NCI-H524 (cell line): ENCODE measurements at places on chromosomes 6 and 20.

GRCh38 chr20:46709459-46710152 lies at the start of gene SLC2A10:
TSS of gene SLC2A10 (plus strand) at chr20:46709649. CDS start at chr20:46709737, 88 bp downstream.
- DNase-seq = no peak

DNA sequence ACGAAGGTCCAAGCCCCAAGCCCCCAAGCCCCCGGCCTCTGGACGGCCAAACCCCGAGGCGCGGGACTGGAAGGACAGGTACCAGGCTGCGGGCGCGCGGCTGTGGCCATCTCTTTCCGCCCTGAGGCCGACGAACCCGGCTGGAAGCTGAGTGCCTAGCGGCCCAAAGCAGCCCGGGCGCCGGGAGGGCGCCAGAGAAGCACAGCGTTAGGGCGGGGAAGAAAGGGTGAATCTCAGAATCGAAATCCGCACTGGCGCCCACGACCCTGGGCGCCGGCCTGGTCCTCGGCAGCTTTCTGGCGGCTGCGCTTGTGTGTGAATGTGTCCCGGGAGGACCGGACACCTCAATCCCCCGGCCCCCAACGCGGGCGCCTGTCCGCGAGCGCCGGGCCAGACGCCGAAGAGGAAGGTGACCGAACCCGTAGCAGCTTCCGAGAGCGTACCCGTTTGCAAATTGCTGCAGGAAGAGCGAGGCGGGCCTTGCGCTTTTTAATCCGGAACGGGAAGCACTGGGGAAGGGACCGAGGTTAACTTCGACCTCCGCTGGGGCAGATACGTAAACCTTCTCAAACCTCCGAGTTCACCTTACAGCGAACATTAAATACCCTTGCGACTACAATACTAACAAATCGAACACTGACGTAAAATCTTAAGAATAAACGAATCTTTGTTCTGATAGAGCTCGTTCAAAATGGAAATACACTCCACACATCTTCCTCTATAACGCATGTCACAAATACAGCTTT lies 2.9 kb downstream of the NRN1 start:
- DNase-seq = peak; percentile 66

GRCh38 chr6:39137245-39137644 lies 22.3 kb upstream of the SAYSD1 start:
- DNase-seq = no peak

DNA sequence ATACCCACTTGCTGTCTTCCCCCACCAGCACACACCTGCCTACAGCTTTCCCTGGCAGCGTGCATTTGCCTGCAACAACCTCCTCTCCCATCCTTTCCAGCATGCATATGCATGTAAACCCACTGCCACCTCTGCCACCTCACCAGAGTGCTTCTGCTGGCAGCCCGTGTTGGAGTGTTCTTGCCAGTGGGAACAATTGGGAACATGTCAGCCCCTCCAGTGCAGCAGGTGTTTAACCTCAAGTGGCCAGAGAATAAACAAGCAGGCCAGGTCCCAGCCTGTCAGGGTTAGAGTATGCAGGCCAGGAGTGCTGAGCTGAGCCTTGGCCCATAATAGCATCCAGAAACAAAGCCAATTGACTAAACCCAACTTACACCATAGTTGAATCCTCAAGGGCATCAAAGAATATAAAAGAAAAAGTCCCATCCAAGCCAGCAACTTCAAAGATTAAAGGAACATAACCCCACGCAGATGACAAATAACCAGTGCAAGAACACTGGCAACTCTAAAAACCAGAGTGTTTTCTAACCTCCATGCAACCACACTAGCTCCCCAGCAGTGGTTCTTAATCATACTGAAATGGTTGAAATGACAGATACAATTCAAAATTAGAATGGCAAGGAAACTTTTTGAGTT lies 1212.1 kb upstream of the CITED2 start:
- DNase-seq = no peak

DNA sequence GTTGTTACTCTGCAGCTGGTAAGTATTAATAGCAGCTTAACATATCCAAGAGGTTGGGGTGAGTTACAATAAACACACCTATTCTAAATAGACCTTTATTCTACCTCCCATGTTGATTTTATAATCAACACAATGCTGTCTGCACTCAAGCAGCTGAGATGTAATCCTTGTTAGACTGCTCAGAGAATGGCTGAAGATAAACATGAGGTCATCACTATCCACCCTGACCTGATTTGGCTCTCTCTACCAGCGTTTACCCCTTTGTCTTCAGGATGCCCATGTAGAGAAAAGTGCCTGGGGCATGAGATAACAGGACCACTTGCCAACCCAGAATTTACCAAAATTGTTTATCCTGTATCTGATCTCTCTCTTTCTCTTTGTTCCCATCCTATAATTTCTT lies 220.7 kb upstream of the DEFB112 start:
- DNase-seq = no peak

DNA sequence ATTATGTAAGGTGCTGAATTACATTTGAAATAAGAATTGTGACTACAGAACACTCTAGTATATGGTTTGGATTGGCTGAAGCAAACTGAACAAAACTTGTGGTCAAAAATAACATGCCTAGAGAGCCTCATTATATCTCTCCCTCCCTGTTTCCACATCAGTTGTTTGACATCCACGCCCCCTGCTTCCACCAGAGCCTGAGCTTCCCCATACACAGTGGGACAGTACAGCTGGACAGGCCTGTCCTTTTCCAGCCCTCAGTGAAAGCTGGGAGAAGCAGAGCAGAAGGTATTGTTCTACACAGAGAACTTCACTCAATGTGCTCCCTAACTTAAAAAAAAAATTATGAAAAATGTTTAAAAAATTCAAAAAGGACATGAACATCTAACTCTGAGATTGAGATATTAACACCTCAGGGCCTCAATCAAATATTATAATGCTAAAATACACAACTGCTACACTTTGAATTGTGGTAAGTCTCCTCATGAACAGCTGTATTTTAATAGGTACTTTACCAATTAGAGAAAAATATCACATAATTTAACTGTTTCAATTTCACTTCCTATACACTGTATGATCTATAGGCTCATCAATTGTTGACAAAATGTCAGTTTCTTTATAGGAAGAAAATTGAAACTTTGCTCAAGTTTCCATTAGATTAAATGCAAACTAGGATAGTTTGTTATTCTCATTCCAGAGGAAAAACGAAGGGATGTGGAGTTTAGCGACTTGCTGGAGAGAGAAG lies 44.9 kb upstream of the SCML4 start:
- DNase-seq = no peak

DNA sequence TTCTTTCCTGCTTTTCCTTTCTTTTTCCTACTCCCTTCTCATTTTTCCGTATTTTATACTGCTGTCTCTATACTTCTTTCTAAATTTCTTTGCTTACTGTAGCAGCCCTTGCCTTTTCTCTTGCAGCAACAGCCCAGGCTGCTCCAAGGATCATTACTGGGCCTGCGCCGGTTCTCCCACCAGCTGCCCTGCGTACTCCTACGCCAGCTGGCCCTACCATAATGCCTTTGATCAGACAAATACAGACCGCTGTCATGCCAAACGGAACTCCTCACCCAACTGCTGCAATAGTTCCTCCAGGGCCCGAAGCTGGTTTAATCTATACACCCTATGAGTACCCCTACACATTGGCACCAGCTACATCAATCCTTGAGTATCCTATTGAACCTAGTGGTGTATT lies 148.8 kb downstream of the QKI start:
- peak; percentile 61 for DNase-seq

DNA sequence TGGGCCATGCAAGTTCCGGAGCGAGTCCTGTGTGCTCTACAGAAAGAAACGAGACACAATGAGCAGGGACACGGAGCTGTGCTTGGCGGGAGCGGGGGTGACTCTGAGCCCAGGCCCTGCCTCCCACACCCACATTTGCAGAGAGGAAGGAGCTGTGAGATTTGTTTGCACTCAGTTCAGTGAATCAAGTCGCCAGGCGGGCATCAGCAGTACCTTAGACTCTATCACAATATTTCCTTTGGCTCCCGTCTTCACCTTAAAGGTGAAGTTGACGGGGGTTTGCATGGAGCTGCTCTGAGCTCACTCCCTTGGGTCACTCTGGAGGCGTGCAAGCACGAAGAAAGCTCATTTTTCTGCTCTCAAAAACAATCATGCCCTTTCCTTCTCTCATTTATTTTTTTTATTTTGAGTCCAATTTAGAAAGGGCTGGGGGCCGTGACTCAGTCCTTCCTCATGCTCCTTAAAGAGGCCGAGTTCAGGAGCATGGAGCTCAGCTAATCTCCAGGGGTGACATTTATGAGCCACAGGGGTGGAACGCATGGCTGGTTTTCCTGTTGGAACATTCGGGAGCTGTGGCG lies 188.2 kb downstream of the NFATC2 start:
- no peak for DNase-seq

- no peak for DNase-seq
Measured at GRCh38 chr20:24814556-24815195, 134.4 kb upstream of the CST7 start.

GRCh38 chr6:144697369-144697760 lies 412.2 kb downstream of the UTRN start:
- DNase-seq = no peak

DNA sequence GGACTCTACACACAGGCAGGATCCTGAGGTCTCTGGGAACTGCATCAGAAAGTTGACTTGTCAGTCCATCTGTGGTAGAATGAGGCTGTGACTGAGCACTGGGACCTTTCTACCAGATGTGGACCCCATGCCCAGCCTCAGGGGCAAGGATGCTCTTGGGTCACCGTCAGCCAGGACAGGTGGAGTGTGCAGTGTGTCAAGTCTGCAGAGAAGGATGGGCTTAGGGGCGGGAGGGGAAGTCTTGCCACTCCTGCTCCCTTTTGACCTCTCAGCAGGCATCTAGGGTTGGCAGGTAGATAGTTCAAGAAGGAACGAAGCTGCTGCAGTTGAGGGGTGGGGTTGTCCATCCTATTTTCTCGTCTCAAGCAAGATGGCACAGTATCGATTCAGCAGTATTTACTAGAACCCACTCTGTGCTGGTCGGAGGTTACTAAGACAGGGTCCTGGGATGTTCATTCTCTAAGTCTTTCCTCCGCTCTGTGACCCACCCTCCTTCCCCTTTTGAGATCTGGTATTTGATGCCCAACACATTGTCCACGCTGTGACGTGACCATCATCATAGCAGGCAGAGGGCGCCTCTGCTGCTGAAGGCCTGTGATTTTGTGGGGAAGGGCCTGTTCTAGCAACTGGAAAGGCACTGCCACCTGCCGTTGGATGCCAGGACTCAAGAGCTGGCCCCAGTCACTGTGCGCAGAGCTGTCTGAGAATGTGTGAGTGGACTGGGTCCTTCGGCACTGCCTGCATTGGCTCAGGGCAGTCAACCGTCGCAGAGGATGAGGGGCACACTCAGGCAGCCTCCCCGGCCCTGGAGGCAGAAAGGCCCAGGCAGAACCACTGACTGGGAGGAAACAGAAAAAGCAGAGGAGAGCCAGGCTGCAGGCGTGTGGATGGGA lies 23.2 kb downstream of the RBCK1 start:
- DNase-seq = peak; percentile 75

GRCh38 chr6:16747232-16748024 lies 13.8 kb downstream of the ATXN1 start:
- no peak for DNase-seq

GRCh38 chr20:8854571-8854970 lies 214.3 kb upstream of the PLCB4 start:
- no peak for DNase-seq

DNA sequence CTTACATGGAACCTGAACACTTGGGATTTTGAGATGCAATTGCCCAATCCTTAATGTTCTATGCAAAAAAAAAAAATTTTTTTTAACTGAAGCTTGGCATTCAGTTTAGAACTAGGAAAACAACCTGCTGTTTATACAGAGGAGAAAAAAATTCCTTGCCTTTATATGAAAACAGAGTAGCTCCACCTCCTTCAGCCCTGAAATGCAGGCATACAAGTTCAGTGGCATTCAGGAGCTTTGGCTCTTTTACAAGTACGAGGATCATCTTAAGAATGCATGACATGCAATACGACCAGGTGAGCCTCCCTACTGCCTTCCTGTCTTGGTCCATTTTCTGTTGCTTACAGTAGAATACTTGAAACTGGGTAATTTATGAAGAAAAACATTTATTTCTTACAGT lies 20.4 kb downstream of the PAX1 start:
- no peak for DNase-seq

- no peak for DNase-seq
Measured at GRCh38 chr6:168130697-168131371, 51.8 kb upstream of the FRMD1 start.

- no peak for DNase-seq
Measured at GRCh38 chr20:5486377-5487054, 169.8 kb upstream of the PROKR2 start.

GRCh38 chr6:117530467-117531242 lies 48.2 kb downstream of the DCBLD1 start:
- DNase-seq = no peak

GRCh38 chr6:128723667-128724066 lies 159.3 kb upstream of the LAMA2 start:
- DNase-seq = no peak

DNA sequence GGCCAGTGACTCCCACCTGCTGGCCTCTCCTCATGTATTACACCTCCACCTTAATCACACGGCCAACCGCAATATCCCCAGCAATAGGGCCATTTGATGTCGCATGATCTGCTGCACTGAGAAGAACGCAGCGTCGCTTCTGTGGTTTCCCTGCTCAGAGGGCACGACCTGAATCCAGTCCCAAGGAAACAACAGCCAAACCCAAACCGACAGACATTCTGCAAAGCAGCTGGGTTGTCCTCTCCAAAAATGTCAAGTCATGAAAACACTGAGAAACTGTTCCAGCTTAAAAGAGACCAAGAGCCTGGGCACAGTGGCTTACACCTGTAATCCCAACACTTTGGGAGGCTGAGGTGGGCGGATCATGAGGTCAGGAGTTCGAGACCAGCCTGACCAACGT lies 7.5 kb upstream of the BPI start:
- DNase-seq = no peak

DNA sequence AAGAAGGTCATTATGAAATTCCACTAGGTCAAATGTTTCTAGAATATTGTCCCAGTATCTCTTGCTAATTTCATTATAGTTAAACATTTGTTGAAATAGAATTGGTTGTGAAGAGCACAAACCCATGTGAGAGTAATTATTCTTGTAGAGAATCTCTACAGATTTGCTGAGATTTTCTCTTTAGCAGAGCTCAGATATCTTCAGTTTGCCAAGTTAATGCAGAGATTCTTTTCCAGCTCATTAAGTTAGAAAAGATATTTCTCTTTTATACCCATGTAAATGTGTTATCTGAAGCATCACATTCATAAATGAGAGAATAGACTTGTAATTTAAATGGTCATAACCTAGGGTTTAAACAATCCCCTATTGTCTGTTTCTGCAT lies 232.0 kb upstream of the TAB2 start:
- no peak for DNase-seq

- no peak for DNase-seq
Measured at GRCh38 chr20:52668626-52669025, 303.5 kb upstream of the TSHZ2 start.

GRCh38 chr6:54100411-54101006 lies 10.7 kb upstream of the MLIP start:
- no peak for DNase-seq
